ENCODE measurements at places on chromosomes 4 and X. TPM values are rescaled to one million over a fixed set of nuclear protein-coding genes. Genes with fewer than 3 reads are reported as not detected.
A peak's percentile ranks its signal among the peaks of the same experiment; 100 is the strongest.

The PPEF2 gene
- total RNA-seq: 0.50 TPM

The TKTL2 gene
- 45.9 TPM for total RNA-seq

DNA sequence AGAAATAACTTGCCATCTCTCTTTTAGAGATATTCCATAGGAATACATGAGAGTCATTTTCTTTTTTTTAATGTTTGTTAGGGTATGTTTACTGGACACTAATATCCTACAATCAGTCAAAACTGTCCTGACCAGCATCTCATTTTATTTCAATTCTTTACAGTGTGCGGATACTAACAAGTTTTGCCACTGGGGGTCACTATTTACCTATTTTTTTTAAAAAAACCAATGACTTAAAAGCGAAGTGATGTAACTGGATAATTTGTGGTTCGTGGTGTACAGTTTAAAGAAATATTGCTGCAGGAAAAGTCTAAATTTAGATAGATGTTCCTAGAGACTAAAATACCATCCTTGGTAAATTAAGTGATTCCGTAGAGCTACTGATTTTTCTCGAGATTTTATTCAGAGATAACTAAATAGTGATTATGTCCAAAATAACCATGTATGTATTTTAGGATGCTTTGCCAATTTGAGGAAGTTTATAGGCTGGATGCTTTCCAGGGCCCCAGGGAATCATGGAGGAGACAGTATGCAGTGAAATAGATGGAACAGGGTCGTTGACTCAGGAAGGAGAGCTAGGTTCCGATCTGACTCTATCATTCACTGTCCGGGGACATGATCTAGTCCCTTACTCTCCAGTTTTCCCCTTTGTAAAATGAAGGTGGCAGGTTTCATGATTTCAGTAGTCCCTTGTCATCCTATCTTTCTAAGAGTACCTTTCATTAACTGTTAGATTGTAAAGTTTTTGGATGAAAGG lies 34.0 kb upstream of the GNPDA2 start:
- no peaks in the 10 kb centered on the region for H3K36me3 ChIP-seq
- H3K4me3 ChIP-seq: no peak overlapping the region
- no peak for DNase-seq
- H3K4me1 ChIP-seq: no peaks in the 10 kb centered on the region
- H3K27me3 ChIP-seq: no peaks in the 10 kb centered on the region
- no peak overlapping the region for H3K27ac ChIP-seq

The GAGE12F gene
- 2.4 TPM for total RNA-seq

DNA sequence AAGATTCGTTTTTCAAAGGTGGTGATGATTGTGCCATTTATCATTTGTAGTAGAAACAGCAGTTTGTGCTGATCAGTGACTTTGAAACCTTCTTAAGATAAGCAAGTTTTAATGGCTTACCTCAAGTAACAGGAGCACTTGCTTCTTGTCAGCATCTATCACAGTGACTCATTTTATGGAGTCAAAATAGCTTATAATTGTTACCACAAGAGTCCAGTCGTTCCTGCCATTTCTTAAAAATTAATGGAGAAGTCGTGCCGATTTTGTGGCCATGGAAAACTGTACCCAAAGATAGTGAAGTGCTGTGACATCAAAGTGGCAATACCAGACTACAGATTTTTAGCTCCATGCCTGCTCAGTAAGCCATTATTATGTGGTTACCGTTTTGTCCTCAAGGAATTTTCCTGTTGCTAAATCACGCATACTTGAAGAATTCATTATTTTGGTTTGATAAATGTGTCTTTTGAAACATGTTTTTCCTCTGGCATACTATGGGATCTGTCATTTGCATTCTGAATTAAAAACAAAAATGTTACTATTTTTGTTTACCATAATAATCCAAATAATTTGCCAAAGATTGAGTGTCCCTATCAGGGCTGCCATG lies 129.9 kb downstream of the CBR4 start:
- peaks cover 12% of the 10 kb centered on the region for H3K4me1 ChIP-seq
- H3K27me3 ChIP-seq: no peaks in the 10 kb centered on the region
- no peaks in the 10 kb centered on the region for H3K36me3 ChIP-seq
- H3K27ac ChIP-seq: no peak overlapping the region
- no peak for DNase-seq
- H3K4me3 ChIP-seq: no peak overlapping the region

The PABPC4L gene
- total RNA-seq: 0.87 TPM

The CACNA1F gene
- total RNA-seq: 0.19 TPM

- no peaks in the 10 kb centered on the region for H3K4me1 ChIP-seq
- no peaks in the 10 kb centered on the region for H3K27me3 ChIP-seq
- H3K27ac ChIP-seq: no peak overlapping the region
- DNase-seq: no peak
- no peaks in the 10 kb centered on the region for H3K36me3 ChIP-seq
Observed at GRCh38 chrX:130413415-130413814, 11.6 kb downstream of the RBMX2 start.

The CEP44 gene
- total RNA-seq: 20.4 TPM

GRCh38 chr4:8069102-8069752 lies 89.4 kb downstream of the ABLIM2 start:
- no peaks in the 10 kb centered on the region for H3K27me3 ChIP-seq
- H3K36me3 ChIP-seq: no peaks in the 10 kb centered on the region
- DNase-seq: no peak
- H3K4me1 ChIP-seq: no peaks in the 10 kb centered on the region

DNA sequence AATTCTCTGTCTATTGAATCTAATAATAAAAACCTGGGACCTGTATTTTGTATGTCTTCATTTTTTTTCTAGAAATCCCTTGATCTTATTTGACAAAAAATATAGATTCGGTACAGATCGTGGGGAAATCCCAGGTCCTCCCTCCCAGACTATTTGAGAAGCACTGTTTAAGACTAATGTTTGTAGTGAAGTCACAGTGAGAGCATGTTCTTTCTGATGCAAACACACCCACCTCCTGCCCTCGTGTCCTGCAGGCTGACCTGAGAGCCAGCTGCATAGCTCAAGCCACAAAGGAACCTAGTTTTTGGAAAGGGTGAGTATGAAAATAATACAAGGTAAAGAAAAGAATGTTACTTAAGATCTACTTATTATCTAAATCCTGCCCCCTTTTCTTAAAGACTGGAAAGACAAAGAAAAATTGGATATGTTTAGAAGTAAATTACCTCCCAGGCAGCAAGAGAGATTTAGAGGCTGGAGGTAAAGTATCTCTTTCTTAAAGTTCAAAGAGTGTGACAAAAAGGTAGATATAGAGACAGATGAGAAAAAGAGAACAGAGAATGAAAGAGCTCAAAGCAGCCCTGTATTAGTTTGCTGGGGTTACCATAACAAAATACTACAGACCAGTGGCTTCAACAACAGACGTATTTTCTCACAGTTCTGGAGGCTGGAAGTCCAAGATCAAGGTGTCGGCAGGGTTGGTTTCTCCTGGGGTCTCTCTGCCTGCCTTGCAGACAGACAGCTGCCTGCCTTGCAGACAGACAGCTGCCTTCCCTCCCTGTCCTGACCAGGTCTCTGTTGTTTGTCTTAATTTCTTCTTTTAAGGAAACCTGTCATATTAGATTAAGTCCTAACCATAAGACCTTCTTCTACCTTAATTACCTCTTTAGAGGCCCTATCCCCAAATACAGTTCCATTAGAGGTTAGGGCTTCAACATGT lies 20.4 kb upstream of the DCTD start:
- no peak overlapping the region for H3K4me3 ChIP-seq
- no peaks in the 10 kb centered on the region for H3K27me3 ChIP-seq
- no peak for DNase-seq
- no peak overlapping the region for H3K27ac ChIP-seq
- no peaks in the 10 kb centered on the region for H3K4me1 ChIP-seq

GRCh38 chrX:132501606-132502005 lies 12.8 kb upstream of the MBNL3 start:
- no peak for DNase-seq
- no peak overlapping the region for H3K4me3 ChIP-seq
- H3K27ac ChIP-seq: no peak overlapping the region
- H3K27me3 ChIP-seq: no peaks in the 10 kb centered on the region
- H3K36me3 ChIP-seq: no peaks in the 10 kb centered on the region

GRCh38 chr4:121827853-121828252 lies 4.2 kb upstream of the CCNA2 start:
- no peaks in the 10 kb centered on the region for H3K27me3 ChIP-seq
- H3K36me3 ChIP-seq: no peaks in the 10 kb centered on the region
- peaks cover 4% of the 10 kb centered on the region for H3K4me1 ChIP-seq
- no peak overlapping the region for H3K27ac ChIP-seq
- no peak for DNase-seq

GRCh38 chrX:40975951-40976350 lies 109.3 kb upstream of the USP9X start:
- no peaks in the 10 kb centered on the region for H3K36me3 ChIP-seq
- H3K27me3 ChIP-seq: no peaks in the 10 kb centered on the region
- H3K4me1 ChIP-seq: no peaks in the 10 kb centered on the region
- no peak overlapping the region for H3K4me3 ChIP-seq
- DNase-seq: no peak

- DNase-seq: no peak
- no peaks in the 10 kb centered on the region for H3K27me3 ChIP-seq
- no peak overlapping the region for H3K27ac ChIP-seq
- H3K4me1 ChIP-seq: no peaks in the 10 kb centered on the region
Observed at GRCh38 chrX:120302434-120302833, 8.8 kb downstream of the TMEM255A start.

DNA sequence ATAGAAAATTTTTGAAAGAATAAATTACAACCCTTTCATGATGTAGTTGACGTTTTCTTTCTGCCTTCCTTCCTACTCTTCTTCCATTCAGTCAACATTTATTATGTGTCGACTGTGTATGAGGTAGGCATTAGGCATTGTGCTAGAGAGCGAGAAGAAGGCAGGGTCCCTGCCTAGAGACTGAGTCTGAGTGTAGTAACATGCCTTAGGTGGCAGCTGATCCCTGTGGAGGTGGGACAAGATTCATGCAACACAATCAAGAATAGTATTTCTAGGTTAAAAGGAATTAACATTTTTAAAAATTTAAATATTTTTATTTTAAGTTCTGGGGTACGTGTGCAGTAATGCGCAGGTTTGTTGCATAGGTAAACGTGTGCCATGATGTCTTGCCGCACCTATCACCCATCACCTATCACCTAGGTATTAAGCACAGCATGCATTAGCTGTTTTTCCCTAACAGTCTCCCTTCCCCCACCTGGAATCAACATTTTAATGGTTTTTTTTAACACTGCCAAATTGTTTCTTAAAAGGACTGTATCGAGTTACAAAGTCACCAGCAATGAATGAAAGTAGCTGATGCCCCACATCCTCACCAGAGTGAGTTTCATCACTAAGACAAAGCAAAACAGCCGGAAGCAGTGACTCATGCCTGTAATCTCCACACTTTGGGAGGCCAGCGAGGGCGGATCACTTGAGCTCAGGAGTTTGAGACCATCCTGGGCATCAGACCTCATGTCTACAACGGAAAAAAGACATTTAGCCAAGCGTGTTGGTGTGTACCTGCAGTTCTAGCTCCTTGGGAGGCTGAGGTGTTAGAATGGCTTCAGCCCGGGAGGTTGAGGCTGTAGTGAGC lies 84.0 kb downstream of the WWC2 start:
- no peaks in the 10 kb centered on the region for H3K36me3 ChIP-seq
- peak; percentile 21 for DNase-seq
- H3K4me3 ChIP-seq: no peak overlapping the region
- H3K27me3 ChIP-seq: no peaks in the 10 kb centered on the region
- H3K4me1 ChIP-seq: no peaks in the 10 kb centered on the region

The STAP1 gene
- 0.93 TPM for total RNA-seq

The PWWP3B gene
- 60.9 TPM for total RNA-seq

GRCh38 chrX:126165721-126166461 lies at the start of gene DCAF12L2:
Gene DCAF12L2 (minus strand): TSS chrX:126166289. CDS start chrX:126165924, 365 bp downstream.
- DNase-seq: peak; percentile 68
- peak within 1 kb of the TSS; percentile 44 for H3K4me3 ChIP-seq
- H3K36me3 ChIP-seq: no peaks in the 10 kb centered on the region
- no peaks in the 10 kb centered on the region for H3K27me3 ChIP-seq

- peaks cover 2% of the 10 kb centered on the region for H3K4me1 ChIP-seq
- H3K27ac ChIP-seq: no peak overlapping the region
- no peak overlapping the region for H3K4me3 ChIP-seq
- H3K36me3 ChIP-seq: no peaks in the 10 kb centered on the region
Observed at GRCh38 chr4:83498187-83498586, 13.3 kb upstream of the ABRAXAS1 start.

GRCh38 chr4:143382596-143382995 lies 45.9 kb downstream of the GAB1 start:
- no peaks in the 10 kb centered on the region for H3K36me3 ChIP-seq
- no peak for DNase-seq
- no peak overlapping the region for H3K4me3 ChIP-seq
- peak overlapping the region; percentile 54 for H3K27ac ChIP-seq
- H3K4me1 ChIP-seq: peaks cover 47% of the 10 kb centered on the region

- no peak overlapping the region for H3K4me3 ChIP-seq
- H3K4me1 ChIP-seq: no peaks in the 10 kb centered on the region
- no peak for DNase-seq
- no peaks in the 10 kb centered on the region for H3K36me3 ChIP-seq
- no peak overlapping the region for H3K27ac ChIP-seq
- H3K27me3 ChIP-seq: no peaks in the 10 kb centered on the region
Observed at GRCh38 chrX:13470685-13470977, 98.8 kb upstream of the EGFL6 start.

DNA sequence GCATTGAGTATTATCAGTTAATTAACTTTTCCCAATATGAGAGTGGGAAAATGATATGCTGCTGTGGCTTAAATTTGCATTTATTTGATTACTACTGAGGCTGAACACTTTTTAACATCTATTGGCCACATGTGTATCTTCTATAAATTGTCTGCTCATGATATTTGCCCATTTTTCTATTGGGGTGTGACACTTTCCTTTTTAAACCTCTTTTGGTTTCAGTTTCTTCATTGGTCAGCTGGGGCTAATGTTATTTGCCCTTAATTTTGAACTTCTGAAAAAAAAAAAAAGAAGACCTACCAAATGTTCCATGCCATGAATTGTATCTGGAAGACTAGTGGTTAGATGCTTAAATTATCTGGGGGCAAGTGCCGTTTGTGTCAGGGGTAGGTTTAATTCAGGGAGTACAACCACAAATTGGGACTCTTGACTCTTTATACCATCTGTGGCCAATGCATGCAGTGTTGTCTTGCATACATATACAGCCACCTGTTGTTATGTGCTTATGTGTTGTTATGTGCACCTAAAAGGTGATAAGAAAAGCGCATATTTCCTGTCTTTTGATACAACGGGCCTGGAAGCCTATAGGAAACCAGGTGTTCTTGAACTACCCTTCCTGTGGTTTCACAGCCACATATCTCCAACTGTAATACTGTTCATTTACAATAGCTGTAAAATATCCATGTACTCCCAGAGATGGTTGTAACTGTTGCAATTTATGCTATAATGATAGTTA lies 49.0 kb downstream of the SH2D1A start:
- no peaks in the 10 kb centered on the region for H3K4me1 ChIP-seq
- no peaks in the 10 kb centered on the region for H3K27me3 ChIP-seq
- no peak for DNase-seq
- H3K27ac ChIP-seq: no peak overlapping the region
- no peak overlapping the region for H3K4me3 ChIP-seq
- H3K36me3 ChIP-seq: no peaks in the 10 kb centered on the region

GRCh38 chr4:17093481-17093880 lies 195.0 kb upstream of the LDB2 start:
- DNase-seq: no peak
- no peak overlapping the region for H3K27ac ChIP-seq
- no peak overlapping the region for H3K4me3 ChIP-seq
- no peaks in the 10 kb centered on the region for H3K27me3 ChIP-seq

- H3K27me3 ChIP-seq: no peaks in the 10 kb centered on the region
- no peak overlapping the region for H3K27ac ChIP-seq
- no peaks in the 10 kb centered on the region for H3K36me3 ChIP-seq
- no peak overlapping the region for H3K4me3 ChIP-seq
Observed at GRCh38 chr4:185269286-185269685, 59.9 kb downstream of the SNX25 start.

GRCh38 chr4:108355902-108356535 lies 187.3 kb upstream of the LEF1 start:
- no peak overlapping the region for H3K27ac ChIP-seq
- peaks cover 3% of the 10 kb centered on the region for H3K4me1 ChIP-seq
- no peaks in the 10 kb centered on the region for H3K36me3 ChIP-seq
- no peak overlapping the region for H3K4me3 ChIP-seq

The GNRHR gene
- total RNA-seq: 0.16 TPM

The ARHGAP4 gene
- 41.3 TPM for total RNA-seq

Data from testis (tissue), 5 donors.